ENCODE measurements at places on chromosomes 2 and 18.

- H3K4me1 ChIP-seq, result peaks cover 29% of the 10 kb centered on the region
- DNase-seq, result no peak
- H3K36me3 ChIP-seq, result peaks cover 18% of the 10 kb centered on the region
- H3K27ac ChIP-seq, result no peak overlapping the region
- H3K4me3 ChIP-seq, result no peak overlapping the region
- no peaks in the 10 kb centered on the region for H3K27me3 ChIP-seq
These were observed 226.3 kb downstream of the SH3RF3 start for GRCh38 chr2:109355192-109355843.

- H3K27me3 ChIP-seq, result peaks cover 3% of the 10 kb centered on the region
- H3K36me3 ChIP-seq, result no peaks in the 10 kb centered on the region
- no peak for DNase-seq
- no peak overlapping the region for H3K4me3 ChIP-seq
- peaks cover 4% of the 10 kb centered on the region for H3K4me1 ChIP-seq
- no peak overlapping the region for H3K27ac ChIP-seq
These were observed 41.1 kb downstream of the TMEM37 start for GRCh38 chr2:119472749-119473148.

GRCh38 chr18:54952026-54952425 is 7.2 kb downstream of the CCDC68 start:
- peaks cover under 1% of the 10 kb centered on the region for H3K4me1 ChIP-seq
- H3K27ac ChIP-seq, result no peak overlapping the region
- H3K27me3 ChIP-seq, result peaks cover 13% of the 10 kb centered on the region

DNA sequence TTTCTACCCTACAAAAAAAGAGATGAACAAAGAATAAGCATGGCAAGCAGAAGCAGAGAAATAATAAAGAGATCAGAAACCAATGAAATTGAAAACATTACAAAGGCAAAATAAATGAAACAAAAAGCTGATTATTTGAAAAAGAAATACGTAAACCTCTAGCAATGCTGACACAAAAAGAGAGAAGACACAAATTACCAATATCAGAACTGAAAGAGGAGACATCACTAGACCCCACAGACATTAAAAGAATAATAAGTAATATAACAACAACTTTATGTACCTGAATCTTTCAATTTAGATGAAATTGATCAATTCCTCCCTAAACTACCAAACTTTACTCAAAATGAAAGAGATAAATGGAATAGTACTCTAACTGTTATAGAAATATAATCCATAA is 75.9 kb downstream of the TMEM163 start:
- H3K27ac ChIP-seq, result no peak overlapping the region
- no peaks in the 10 kb centered on the region for H3K36me3 ChIP-seq
- DNase-seq, result no peak

DNA sequence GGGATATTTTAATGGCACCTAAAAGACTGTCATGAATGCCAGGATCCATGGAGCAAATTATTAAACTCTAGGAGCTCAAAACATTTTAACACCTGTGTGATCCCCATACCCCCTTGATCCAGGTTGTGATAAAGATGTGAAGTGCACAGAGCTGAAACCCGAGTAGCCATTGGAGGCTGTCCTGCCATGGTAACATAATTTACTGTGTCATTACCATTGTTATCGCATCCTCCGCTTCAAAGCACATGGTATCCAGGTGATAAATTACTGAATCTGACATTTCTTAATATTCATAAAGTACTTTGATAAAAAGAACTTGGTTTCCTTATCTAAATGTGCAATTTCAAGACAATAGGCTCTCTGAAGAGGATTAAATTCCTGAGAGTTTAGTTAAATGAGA is 109.3 kb downstream of the CHST9 start:
- no peak for DNase-seq
- no peak overlapping the region for H3K27ac ChIP-seq
- H3K4me3 ChIP-seq, result no peak overlapping the region
- no peaks in the 10 kb centered on the region for H3K4me1 ChIP-seq
